RCC 7860 (cell line): ENCODE measurements at places on chromosomes 5 and 9.

DNA sequence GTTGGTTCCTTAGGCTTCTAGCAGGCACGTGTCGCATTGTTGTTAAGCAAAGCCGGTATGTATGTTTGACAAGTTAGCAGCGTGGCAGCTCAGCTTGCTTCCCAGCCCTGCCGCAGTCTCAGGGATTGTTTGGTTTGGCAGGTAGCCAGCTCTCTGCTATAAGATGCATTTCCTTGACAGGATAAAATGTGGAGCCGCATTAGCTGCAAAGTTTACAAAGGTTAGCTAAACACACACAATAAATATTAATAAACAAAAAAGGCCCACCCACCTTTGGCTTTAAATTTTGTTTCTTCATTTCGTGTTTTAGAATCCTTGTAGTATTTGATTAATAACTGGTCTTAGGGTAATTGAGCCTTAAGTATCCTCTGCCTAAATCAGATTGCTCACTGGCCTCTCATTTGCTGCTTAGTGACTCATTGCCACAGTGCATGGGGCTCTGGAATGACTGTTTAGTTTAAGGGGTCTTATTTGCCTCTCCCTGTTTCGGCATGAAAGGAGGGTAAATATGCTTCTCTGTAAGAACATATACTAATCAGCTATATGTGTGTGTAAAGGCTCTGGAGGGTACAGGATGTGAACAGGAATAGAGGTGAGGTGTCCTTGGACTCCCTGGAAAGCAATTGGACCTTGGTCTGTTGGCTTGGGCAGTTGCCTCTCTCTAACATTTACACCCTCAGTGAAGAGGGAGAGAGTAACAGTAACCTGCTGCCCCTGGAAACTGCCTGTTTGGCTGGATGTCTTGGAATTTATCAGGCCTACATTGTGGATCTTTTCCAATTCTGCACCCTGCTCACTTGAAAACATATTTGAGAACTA is 122.0 kb downstream of the GDNF start:
- peak; percentile 94 for DNase-seq

- no peak for DNase-seq
These were observed 75.6 kb downstream of the RALGPS1 start for GRCh38 chr9:126989847-126990842.

- DNase-seq, result no peak
These were observed 142.3 kb downstream of the MEF2C start for GRCh38 chr5:88740604-88741185.

DNA sequence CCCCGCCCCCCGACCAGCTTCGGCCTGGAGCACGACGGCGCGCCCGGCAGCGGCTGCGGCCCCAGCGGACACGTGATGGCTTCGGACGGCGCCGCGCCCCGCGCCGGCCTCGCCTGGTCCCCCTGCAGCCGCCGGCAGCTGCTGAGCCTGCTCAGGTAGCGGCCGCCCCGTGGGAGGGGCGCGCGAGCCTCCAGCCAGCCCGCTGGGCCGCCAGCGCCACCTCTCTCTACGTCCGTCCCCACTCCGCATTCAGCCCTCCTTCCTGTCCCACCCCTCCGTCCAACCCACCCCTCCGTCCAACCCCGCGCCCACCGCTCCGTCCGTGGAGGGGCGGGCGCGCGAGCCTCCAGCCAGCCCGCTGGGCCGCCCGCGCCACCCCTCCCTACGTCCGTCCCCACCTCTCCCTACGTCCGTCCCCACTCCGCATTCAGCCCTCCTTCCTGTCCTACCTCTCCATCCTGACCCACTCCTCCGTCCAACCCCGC is 6.5 kb downstream of the ADAMTS13 start:
- no peak for DNase-seq

DNA sequence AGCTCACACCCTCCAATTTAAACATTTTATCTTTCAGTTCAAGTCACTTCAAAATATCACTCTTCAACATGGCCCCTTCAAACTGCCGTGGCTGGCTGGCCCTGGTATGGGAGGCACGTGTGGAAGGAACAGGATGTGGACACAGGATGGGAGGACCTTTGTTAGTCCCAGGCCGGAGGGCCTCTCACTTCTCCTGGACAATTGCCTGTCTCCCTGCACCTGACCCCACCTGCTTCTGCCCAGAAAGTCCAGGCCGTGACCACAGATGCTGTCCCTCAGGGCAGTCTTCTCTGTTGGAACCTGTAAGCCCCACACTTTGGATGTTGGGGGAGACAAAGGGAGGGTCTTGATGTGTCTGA is 19.4 kb downstream of the AMBP start:
- DNase-seq, result no peak

DNA sequence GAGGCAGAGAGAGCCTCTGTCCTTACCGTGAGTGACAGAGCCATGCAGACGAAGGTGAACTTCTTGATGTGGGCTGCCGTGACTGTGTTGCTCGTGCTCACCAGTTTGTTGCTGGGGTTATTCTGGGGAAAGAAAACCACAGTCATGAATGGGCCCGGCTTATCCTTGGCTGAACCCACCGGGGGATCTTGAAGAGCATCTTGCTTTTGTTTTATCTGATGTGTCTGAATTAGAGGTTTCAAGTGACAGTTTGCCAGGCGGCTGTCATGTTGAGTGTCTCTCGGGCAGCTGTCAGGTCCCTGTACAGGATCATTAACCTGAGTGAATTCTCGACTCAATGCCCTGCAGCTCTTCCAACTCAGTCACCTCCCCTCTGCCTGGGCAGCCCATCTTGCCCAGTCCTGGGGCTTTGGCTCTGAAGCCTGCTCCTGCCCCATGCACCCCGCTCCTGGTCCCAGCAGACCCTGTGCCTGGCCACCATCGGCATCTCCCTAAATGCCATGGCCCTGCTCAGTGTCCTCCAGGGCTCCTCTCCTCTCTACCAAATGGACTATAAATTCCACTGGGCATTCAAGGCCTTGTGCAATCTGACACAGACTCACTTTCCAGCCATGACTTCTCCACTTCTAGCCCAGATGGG is 77.4 kb downstream of the OTULIN start:
- no peak for DNase-seq

GRCh38 chr5:129241755-129242154 is 147.2 kb downstream of the ISOC1 start:
- DNase-seq, result no peak

DNA sequence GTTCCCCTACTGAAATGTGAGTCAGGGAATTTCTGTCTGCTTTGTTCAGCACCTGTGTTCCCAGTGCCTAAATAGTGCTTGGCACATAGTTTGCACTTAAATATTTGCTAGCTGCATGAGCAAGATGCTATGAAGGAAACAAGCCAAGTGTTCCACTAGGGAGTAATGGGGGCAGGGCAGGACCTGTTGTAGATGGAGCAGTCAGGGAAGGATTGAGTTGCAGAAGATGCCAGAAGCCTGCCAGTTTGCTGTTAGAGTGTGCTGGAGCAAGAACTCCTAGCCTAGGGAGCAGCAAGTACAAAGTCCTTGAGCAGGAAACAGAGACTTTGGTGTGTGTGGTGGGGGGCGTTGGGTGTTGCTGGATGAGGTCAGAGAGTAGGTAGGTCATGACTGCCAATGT is 87.5 kb downstream of the DAB2IP start:
- DNase-seq, result no peak

- DNase-seq, result no peak
These were observed 119.4 kb downstream of the WNK2 start for GRCh38 chr9:93303258-93303771.

- DNase-seq, result no peak
These were observed 8.2 kb downstream of the PBX3 start for GRCh38 chr9:125755340-125755739.
